ENCODE measurements at places on chromosomes 3 and 15.

GRCh38 chr15:30889196-30889595, 14.5 kb upstream of the FAN1 start:
- DNase-seq = no peak

DNA sequence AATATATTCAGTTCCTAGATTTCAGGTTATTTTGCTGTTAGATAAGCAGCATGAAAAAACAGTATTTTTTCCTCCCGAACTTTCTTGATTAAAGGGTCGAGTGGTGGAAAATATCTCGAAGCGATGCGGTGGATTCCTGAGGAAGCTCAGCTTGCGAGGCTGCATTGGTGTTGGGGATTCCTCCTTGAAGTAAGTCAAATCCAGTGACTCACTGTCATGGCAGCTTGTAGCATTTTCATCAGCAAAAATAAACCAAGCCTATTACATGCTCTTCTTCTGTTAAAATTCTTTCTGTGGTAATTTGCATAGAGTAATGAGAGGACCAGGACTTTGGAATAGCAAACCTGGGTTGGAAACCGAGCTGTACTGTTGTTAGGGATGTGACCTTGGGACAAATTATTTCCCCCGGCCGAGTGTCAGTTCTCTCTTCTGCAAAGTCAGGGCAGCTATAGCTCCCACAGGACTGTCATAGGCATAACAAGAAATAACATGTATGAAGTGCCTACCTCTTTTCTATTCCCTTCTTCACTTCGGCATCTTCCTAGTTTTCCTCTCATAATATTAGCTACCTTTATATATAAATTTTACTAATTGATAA, 75.6 kb downstream of the UBP1 start:
- no peak for DNase-seq

DNA sequence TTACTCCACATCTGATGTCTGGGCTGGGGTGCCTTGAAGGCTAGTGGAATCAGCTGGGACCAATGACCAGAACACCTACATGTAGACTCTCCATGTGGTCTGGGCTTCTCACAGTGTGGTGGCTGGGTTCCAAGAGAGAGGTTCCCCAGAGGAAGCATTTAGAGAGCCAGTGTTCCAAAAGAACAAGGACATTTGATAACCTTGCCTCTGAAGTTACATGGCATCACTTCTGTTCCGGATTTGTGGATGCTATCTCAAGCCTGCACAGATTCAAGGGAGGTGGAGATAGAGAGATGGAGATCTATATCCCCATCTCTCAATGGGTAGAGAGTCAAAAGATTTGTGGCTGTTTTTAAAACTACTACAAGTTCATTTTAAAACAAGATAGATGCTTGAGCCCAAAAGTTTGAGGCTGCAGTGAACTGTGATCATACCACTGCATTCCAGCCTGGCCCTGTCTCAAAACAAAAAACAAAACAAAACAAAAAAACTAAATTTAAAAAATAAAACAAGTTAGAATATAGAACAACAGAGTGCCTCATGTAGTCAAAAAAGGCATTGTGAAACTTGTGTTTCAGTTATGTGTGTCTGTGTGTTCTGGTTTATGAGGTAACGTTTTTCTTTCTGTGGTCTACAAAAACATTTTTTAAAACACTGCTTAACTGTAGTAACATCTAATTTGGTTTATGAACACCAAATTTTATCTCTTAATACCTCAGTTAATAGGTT, 44.8 kb downstream of the PDE8A start:
- no peak for DNase-seq

GRCh38 chr3:183046883-183047282, 52.4 kb downstream of the MCCC1 start:
- DNase-seq = no peak

DNA sequence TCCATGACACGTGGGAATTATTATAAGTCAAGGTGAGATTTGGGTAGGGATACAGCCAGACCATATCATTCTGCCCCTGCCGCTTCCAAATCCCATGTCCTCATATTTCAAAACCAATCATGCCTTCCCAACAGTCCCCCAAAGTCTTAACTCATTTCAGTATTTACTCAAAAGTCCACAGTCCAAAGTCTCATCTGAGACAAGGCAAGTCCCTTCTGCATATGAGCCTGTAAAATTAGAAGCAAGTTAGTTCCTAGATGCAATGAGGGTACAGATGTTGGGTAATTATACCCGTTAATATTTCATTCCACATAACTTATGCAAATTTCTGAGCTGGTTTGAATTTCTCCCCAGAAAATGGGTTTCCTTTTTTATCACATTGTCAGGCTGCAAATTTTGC, 47.7 kb downstream of the RNF111 start:
- no peak for DNase-seq

DNA sequence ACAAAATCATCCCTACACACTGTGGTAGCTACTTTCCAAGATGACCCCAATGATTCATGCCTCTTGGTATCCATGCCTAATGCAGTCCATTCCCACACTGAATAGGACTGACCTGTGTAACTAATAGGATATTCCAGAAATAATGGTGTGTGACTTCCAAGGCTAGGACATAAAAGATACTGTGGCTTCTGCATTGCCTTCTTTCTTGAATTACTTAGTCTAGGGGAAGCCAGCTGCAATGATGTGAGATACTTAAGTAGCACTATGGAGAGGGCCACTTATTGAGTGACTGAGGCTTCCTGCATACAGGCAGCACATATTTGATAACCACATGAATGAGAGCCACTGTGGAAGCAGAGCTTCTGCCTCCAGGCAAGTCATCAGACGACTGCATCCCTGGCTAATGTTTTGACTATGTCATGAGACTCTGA, 50.1 kb downstream of the NR1I2 start:
- no peak for DNase-seq

GRCh38 chr3:188508454-188508853, 354.5 kb downstream of the LPP start:
- no peak for DNase-seq

GRCh38 chr3:32467333-32468070, 35.1 kb downstream of the CMTM6 start:
- peak; percentile 80 for DNase-seq
